ENCODE measurements at places on chromosomes 13 and 19.

DNA sequence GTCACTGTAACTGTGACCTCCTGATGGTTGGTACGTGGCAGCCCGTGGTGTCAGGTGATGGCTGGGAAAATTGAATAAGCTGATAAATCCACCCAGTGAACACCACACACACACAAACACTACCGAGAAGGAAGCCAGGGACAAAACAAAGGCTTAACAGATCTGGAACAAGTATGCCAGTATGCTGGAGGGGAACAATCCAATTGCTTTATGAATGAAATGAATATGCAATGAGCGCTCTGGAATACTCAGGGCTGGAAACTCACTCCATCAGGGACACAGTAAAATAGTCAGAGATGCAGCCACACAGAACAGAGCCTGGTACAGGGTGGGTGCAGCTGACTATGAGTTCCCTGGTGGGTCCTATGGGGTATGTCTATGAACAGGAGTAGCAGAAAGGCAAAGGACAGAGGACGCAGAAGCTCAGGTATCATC is 16.7 kb downstream of the TMTC4 start:
- DNase-seq, result no peak

DNA sequence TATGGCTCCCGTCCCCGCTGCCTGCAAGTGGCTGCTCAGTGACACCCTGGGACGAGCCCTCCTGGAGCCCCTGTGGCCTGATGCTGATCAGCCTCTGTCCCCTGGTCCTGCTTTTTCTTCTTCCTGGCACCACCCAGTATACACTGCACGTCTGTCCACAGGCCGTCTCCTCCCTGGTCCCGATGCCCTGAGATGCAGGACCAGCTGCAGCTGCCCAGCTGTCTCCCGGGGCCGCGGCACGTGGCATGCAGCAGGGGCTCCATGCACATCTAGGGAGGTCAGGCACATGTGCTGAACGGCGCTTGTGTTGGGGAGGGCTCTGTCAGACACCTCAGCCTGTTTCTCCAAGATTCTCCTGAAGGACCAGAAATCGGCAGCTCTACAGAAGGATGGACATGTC is 30.2 kb downstream of the ZFR2 start:
- DNase-seq, result no peak

DNA sequence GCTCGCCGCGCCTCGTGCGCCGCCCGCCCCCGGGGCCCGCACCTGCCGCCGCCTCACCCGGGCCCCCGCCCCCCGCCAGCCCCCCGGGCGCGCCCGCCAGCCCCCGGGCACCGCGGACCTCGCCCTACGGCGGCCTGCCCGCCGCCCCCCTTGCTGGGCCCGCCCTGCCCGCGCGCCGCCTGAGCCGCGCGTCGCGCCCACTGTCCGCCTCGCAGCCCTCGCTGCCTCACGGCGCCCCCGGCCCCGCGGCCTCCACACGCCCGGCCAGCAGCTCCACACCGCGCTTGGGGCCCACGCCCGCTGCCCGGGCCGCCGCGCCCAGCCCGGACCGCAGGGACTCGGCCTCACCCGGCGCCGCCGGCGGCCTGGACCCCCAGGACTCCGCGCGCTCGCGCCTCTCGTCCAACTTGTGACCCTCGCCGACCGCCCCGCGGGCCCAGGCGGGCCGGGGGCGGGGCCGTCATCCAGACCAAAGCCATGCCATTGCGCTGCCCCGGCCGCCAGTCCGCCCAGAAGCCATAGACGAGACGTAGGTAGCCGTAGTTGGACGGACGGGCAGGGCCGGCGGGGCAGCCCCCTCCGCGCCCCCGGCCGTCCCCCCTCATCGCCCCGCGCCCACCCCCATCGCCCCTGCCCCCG is 17.2 kb downstream of the POLRMT start:
- no peak for DNase-seq

GRCh38 chr13:23859455-23859854 is 29.7 kb downstream of the MIPEP start:
- no peak for DNase-seq

GRCh38 chr13:73411067-73411809 is 352.4 kb downstream of the KLF5 start:
- no peak for DNase-seq

- DNase-seq, result no peak
These were observed 11.8 kb upstream of the HMGB1 start for GRCh38 chr13:30477346-30478195.

DNA sequence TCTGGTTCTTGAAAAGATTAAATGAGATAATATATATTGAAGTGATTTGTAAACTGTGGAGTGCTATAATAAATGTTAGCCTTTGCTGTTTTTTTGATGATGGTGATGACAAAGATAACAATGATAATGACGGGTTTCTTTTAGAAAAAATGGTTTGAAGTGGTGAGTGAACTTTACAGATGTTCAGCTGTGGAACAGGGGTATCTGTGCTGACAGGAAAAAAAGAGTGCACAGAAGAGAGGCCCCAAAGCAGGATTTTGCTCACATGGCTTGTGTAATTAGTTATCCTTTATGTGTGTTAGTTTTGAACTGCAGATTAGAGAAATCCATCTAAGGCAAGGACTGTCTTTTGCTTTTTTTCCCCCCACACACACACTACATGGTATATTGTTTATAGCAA is 119.2 kb downstream of the CYSLTR2 start:
- no peak for DNase-seq

GRCh38 chr13:110206185-110206584 is 100.8 kb downstream of the COL4A1 start:
- DNase-seq, result no peak

DNA sequence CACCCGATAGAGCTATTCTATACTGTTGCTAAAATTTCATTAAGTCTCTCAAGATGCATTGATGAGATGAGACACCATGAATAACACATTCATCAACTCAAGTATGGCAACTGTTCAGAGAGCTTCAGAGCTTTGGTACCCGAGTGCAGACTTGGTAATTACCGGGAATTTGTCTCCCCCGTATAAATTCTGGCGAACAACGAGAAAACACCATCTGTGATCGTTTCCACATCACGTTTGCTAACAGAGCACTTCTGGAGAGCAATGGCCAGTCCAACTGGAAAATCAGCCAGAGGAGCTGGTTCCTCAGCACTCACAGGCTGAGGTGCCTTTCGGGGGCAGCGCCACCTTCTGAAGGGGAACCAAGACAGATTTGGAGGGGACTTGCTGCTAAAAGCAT is 40.2 kb downstream of the SUGP2 start:
- no peak for DNase-seq

DNA sequence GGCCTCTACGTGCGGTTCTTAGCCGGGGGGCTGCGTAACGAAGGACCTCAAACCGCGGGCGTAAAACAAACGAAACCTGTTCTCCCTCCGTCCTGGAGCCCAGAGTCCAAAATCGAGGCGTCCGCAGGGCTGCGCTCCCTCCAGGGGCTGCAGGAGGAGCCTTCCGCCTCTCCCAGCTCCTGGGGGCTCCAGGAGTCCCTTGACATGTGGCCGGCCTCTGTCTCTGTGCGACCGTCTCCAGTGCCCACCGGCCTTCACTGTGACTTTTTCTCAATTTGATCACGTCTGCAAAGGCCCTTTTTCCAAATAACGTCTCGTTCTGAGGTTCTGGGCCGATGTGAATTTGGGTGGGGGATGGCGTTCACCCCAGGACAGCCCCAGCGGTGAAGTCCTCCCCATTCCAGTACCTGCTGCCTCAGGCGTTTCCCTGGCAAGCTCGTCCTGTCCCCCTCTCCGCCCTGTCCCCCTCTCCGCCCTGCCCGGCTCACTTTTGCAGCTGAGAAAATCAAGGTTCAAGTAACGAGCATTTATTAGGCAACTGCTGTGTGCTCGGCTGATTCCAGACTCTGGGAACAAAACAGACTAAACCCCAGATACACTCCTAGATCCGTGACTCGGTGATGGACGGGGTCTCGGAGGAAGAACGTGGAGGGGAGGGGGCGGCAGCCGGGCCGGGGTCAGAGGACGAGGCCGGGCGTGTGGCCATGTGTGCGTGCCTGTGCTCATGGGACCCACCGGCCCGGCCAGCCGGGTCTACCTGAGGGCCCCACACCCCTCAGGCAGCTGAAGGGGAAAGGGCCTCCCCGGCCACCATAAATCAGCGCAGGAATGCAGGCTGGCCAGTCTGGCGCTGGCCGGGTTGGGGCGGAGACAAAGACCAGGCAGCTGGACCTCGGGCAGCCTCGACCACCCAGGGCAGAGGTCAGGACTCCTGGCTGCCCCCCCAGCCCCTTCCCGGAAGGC is 28.1 kb upstream of the WDR18 start:
- DNase-seq, result no peak

GRCh38 chr19:54390942-54391577 is 24.2 kb upstream of the TTYH1 start:
- peak; percentile 52 for DNase-seq

DNA sequence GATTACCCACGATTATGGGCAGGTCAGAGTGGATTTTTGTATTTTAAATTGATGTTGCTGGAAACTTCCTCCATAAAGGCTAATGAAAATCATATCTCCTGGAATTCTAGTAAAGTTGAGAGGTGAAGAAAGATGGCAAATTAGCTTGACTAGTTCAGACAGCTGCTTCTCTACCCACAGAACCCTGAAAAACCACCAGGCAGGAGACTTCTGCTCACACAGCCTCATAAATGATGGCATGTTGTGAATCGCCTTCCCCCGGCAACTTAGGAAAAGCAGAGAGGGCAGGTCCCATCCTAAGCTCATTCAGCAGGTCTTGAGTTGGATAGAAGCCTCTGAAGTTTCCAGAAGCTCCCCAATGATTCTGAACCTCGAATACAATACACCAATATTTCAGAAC is 87.6 kb upstream of the SLC7A1 start:
- no peak for DNase-seq

DNA sequence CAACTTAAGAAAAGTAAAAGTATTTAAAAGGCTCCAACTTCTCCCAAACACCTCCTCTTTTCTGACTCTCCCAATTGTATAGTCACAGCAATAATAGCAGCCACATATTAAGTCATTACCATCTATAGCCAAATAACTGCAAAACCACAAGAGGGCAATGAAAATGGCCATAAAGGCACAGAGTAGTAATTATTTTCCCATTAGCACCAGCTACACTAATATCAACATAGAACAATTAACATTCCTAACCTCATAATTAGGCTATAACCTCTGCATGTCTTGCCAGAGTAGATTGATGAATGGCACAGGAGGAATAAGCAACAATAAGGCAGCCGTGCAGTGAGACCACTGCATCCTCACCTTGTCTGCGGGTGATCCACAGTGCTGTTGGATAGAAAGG is 226.4 kb upstream of the SERP2 start:
- DNase-seq, result no peak

DNA sequence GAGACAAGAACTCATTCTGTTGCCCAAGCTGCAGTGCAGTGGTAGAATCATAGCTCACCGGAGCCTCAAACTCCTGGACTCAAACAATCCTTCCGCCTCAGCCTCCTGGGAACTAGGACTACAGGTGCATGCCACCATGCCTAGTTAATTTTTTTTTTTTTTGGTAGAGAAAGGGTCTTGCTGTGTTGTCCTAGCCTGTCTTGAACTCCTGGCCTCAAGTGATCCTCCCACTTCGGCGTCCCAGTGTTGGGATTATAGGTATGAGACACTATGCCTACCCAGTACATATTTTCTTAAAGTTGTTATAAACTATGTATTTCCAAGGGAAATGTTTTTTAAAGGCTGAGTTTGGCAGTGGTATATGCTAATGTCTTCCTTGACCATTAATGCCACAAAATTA is 412.6 kb downstream of the KLF12 start:
- no peak for DNase-seq

- no peak for DNase-seq
These were observed 16.1 kb upstream of the MCF2L start for GRCh38 chr13:112952759-112953551.

- DNase-seq, result no peak
These were observed 8.6 kb downstream of the ISOC2 start for GRCh38 chr19:55452749-55453346.

- DNase-seq, result no peak
These were observed 102.5 kb downstream of the ARHGEF7 start for GRCh38 chr13:111217641-111218040.

- DNase-seq, result no peak
These were observed 811 bp upstream of the PRMT1 start for GRCh38 chr19:49676136-49676783.

DNA sequence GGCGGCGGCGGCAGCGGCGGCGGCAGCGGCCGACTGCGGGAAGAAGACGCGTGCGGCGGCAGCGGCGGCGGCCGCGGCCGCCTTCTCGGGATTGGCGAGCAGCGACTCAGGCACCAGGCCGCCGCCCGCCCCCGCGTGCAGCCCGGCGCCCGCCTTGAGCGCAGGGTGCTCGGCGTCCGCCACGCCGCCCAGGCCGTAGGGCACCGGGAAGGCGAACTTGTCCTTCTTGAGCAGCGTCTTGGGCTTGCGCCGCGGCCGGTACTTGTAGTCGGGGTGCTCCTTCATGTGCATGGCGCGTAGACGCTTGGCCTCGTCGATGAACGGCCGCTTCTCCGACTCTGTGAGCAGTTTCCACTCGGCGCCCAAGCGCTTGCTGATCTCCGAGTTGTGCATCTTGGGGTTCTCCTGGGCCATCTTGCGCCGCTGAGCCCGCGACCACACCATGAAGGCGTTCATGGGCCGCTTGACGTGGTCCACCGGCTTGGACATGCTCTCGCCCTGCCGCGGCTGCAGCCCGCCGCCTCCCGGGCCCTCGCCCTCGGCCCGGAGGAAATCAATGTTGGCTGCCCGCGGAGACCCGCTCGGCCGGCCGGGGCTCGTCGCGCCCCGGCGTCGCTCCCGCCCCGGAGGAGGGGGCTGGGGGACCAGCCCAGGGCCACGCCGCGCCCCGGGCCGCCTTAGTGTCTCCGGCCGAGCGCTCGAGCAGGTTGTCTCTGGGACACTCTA is 621 bp downstream of the SOX21 start:
- no peak for DNase-seq

- DNase-seq, result no peak
These were observed 10.9 kb downstream of the NCR1 start for GRCh38 chr19:54916822-54917221.

DNA sequence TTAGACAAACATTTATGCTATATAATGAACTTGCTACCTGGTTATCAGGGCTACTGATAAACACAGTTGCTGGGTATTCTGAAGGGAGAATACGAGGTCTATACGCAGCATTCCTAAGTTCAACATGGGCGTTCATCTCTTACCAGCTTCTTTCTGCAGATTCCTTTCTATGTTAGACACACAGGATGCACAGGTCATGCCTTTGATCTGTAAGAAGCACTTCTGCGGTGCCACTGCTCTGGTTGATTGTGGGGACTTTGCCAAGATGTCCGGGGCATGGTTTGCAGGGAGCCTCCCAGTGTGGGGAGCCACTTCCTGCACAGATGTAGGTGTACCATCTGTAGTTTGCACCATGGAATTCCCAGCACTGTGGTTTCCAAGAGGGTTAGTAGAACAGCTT is 40.9 kb downstream of the ATP7B start:
- no peak for DNase-seq

- DNase-seq, result no peak
These were observed 22.6 kb downstream of the ATP8B3 start for GRCh38 chr19:1789261-1790041.

All from stimulated activated CD4-positive, alpha-beta T cell treated with anti-CD3 and anti-CD28 coated beads, Interleukin-12 subunit alpha, Interleukin-12 subunit beta, amount 100 ng/mL, for 4 hours (primary cell).